Caco-2 (cell line): ENCODE measurements at places on chromosomes 6 and 20.
A peak's percentile ranks its signal among the peaks of the same experiment; 100 is the strongest.

- peak; percentile 77 for DNase-seq
Measured at GRCh38 chr20:46752728-46753127, 43.3 kb downstream of the SLC2A10 start.

DNA sequence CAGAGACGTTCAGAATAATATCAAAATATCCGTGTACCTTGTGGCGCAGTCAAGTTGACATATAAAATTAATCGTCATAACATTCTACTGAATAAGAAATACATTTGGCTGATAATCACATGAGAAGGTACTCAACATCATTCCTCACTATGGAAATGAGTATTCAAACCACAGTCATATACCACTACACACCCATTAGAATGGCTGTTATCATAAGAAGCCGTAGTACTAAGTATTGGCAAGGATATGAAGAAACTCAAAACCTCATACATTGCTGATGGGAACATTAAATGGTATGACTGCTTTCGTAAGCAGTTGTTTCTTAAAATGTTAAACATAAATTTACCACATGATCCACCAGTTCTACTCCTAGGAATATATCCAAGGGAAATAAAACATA, 244.7 kb downstream of the CDKAL1 start:
- no peak for DNase-seq

DNA sequence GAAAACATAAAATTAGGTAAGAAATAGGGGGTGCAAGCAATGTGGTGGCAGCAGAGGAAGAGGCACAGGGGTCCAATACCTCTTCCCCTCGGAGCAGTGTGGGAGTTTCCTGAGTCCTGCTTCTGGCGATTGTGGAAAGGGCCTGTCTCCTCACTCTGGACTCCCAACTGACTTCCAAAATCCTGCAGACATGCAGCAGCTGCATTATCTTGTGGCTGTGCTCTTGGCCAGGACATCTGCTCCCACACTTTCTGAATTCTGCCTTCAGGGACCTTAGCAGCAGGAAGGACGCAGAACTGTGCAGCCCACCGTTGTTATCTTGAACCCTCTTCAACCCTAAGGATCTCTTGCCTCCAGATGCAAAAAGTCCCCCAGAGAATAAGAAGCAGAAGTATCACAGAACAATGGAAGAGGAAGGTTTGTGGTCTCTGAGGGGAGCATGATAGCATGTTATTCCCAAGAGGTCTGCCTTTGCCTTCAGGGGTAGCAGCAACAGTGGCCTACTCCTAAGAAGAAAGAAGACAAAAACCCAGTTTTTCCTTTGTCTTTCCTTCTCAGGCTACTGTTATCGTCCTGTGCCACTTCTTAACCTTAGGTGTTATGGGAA, 102.5 kb upstream of the EMILIN3 start:
- DNase-seq = no peak

DNA sequence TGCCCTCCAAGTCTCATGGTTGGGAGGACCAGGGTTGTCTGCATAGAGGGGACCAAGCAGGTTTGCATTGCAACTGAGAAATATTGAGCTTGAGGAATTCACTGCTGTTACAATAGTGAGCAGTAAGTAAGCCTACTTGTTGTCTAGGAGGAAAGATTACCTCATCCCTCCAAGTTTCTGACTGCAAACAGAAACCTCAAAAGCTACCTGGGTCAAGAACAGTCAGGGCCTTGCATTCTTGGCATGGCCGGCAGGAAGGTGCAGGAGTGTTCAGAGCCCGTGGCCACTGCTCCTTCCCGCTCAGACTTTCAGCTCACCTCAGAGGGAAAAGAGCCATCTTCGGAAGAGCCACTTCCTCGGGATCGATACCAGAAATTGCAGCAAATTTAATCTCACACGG, 46.0 kb upstream of the DOK5 start:
- DNase-seq = no peak

DNA sequence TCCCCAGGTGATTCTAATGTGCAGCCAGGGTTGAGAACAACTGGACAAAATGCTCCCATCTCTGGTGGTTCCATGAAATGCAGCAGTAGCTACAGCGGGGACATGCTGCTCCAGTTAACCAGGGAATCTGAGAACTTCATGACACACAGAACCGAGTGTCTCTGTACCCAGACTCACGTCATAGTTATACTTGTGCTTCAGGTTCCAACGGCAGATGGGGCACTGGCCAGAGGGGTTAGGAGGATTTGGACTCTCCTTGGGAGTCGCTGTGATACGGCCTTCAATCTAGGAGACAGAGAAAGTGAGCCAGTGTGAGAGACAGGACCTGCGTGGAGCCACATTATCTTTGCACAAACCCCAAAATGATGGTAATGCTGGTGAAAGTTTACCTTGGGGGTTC, 9.2 kb downstream of the MRPS18A start:
- no peak for DNase-seq

DNA sequence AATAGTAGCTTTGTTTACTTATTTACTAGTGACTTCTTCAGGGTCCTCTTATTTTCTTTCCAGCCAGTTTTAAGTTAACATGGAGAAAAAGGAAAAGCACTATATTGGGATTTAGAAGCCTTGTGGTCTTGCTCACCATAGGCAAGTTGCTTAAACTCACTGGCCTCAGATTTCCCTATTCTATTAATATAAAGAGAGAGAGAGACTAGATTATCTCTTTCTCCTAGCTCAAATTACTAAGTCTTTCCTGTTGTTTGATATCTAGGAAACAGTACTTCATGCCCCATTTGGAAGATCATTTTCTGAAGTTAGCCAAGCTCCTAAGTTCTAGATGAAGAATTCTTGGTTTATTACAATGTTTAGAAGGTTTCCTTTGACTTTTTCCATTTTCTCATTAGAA, 32.5 kb downstream of the CTNNBL1 start:
- DNase-seq = no peak

GRCh38 chr6:15253203-15254022, 7.5 kb downstream of the JARID2 start:
- no peak for DNase-seq
